ENCODE measurements at places on chromosomes 16 and 17. TPM values are rescaled to one million over a fixed set of nuclear protein-coding genes. Genes with fewer than 3 reads are reported as not detected.
A peak's percentile ranks its signal among the peaks of the same experiment; 100 is the strongest.

DNA sequence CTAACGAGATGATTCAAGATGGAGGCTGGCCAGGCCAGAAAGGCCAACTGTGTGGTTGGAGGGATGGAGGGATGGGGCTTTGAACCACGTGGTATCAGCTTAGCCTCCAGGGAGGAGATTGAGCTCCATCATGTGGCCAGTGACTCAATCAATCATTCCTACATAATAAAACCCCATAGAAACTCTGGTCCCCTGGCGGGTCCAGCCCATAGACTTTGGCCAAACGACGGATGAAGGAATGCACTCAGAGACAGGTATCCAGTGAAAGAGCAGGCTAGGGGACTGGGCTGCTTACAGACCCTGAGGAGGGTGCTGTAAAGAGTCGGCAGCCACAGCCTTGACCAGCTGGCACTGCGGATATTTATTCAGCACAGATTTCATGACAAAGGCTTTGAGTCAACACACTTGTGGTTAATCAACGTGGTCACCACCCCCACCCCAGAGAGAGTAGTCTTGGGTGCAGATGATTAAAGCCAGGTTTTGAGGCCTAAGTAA, 308.7 kb upstream of the TNRC6C start:
- no peak overlapping the region for H3K4me3 ChIP-seq
- no peaks in the 10 kb centered on the region for H3K36me3 ChIP-seq
- no peak for DNase-seq
- peaks cover 5% of the 10 kb centered on the region for H3K4me1 ChIP-seq

- H3K36me3 ChIP-seq: no peaks in the 10 kb centered on the region
- no peaks in the 10 kb centered on the region for H3K27me3 ChIP-seq
- DNase-seq: no peak
- no peak overlapping the region for H3K4me3 ChIP-seq
- H3K4me1 ChIP-seq: peaks cover 15% of the 10 kb centered on the region
These were observed 9.0 kb upstream of the RHOT2 start for GRCh38 chr16:658679-659571.

- no peaks in the 10 kb centered on the region for H3K36me3 ChIP-seq
- no peak overlapping the region for H3K27ac ChIP-seq
- H3K4me1 ChIP-seq: no peaks in the 10 kb centered on the region
- H3K27me3 ChIP-seq: no peaks in the 10 kb centered on the region
- DNase-seq: no peak
- no peak overlapping the region for H3K4me3 ChIP-seq
These were observed 27.7 kb upstream of the CBX4 start for GRCh38 chr17:79866791-79867518.

DNA sequence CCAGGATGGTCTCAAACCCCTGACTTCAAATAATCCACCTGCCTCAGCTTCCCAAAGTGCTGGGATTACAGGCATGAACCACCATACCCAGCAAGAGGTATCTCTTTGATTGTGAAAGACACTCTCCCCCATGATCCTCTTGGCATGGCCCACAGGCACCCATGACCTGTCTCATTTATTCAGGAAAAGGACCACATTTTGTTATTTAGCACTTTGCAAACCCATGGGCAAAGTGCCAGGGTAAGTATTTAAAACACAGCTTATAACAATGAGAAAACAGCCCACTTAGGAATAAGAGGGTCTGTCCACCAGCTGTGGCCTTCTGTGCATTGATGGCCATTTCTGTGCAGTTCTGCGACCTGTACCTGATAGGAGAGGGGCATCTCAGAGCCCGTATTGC, 12.8 kb upstream of the AKTIP start:
- H3K27ac ChIP-seq: no peak overlapping the region
- DNase-seq: no peak
- no peaks in the 10 kb centered on the region for H3K36me3 ChIP-seq
- peaks cover 3% of the 10 kb centered on the region for H3K4me1 ChIP-seq
- no peaks in the 10 kb centered on the region for H3K27me3 ChIP-seq

DNA sequence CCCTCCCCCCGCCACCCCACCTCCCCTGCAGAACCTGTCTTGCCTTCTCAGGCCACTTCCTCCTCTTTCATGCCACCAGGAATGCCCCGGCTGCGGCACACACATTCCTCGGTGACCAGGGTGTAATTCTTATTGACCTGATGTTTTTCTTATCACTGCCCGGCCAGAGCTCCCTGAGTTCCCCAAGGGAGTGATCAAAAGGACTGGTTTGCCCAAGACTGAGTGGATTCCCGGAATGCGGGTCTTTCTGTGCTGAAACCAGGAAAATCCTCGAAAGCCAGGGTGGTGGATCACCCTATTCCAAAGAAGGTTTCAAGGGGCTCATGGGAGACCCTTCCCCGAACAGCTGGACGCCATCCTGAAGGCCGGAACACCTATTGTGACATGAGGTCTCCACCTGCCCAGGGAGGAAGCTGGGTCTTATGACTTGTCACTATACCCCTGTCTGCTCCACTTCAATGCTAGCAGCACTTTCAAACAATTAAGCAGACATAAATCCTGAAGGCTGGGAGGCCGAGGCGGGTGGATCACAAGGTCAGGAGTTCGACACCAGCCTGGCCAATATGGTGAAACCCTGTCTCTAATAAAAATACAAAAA, 53.0 kb upstream of the RPL38 start:
- H3K4me1 ChIP-seq: no peaks in the 10 kb centered on the region
- H3K36me3 ChIP-seq: no peaks in the 10 kb centered on the region
- no peak for DNase-seq
- no peak overlapping the region for H3K27ac ChIP-seq
- no peak overlapping the region for H3K4me3 ChIP-seq

DNA sequence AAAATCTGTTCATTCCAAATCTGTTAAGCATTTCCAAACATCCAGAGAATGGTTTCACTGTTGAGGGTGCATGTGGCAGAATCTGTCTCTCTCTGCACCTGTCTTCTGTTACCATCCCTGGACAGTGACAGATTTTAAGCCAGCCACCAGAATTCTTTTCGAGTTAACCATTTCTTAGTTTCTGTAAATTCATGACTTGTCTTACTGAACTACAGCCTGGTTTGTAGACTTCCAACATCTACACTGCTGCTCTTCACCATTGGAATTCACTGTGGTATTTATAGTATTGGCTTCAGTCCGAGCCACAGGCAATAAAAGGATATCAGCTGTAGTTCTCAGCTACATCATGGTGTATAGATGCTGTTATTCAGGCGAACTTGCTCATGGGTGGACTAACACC, 47.6 kb downstream of the GOSR1 start:
- H3K27me3 ChIP-seq: no peaks in the 10 kb centered on the region
- no peak for DNase-seq
- no peaks in the 10 kb centered on the region for H3K4me1 ChIP-seq
- no peak overlapping the region for H3K27ac ChIP-seq

DNA sequence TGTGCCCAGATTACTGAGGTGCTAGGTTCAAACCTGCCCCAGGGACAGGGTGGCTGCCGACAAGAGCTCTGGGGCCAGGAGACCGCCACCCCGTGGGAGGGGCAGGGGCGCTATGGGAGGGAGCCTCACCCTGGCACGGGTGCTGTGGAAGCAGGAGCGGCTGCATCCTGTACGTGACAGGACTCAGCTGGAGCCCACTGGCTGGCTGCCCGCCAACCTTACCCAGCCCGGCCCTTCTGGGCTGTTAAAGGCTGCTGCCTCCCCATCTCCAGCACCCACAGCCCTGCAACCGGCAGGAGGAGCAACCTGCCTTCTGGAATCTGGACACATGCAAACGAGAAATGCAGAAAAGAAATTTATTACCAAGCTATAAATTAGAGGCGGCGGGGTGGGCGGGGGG, 11.2 kb downstream of the PAM16 start:
- H3K36me3 ChIP-seq: no peaks in the 10 kb centered on the region
- peaks cover 59% of the 10 kb centered on the region for H3K4me1 ChIP-seq
- DNase-seq: no peak
- peak overlapping the region; percentile 80 for H3K27ac ChIP-seq
- no peak overlapping the region for H3K4me3 ChIP-seq

GRCh38 chr16:62967611-62968010, 931.4 kb upstream of the CDH8 start:
- no peak overlapping the region for H3K27ac ChIP-seq
- no peaks in the 10 kb centered on the region for H3K4me1 ChIP-seq
- no peaks in the 10 kb centered on the region for H3K36me3 ChIP-seq
- no peaks in the 10 kb centered on the region for H3K27me3 ChIP-seq

DNA sequence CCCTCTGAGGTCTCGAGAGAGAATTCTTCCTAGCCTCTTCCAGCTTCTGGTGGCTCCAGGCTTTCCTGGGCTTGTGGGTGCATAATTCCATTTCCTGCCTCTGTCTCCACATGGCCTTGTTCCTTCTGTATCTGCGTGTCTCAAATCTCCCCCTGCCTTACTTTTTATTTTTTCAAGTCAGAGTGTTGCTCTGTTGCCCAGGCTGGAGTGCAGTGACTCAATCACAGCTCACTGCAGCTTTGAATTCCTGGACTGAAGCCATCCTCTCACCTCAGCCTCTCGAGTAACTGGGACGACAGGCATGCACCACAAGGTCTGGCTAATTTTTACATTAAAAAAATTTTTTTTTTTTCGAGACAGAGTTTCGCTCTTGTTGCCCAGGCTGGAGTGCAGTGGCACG, 120.6 kb downstream of the SHISA9 start:
- no peaks in the 10 kb centered on the region for H3K27me3 ChIP-seq
- H3K36me3 ChIP-seq: no peaks in the 10 kb centered on the region
- no peaks in the 10 kb centered on the region for H3K4me1 ChIP-seq
- DNase-seq: no peak
- no peak overlapping the region for H3K4me3 ChIP-seq

DNA sequence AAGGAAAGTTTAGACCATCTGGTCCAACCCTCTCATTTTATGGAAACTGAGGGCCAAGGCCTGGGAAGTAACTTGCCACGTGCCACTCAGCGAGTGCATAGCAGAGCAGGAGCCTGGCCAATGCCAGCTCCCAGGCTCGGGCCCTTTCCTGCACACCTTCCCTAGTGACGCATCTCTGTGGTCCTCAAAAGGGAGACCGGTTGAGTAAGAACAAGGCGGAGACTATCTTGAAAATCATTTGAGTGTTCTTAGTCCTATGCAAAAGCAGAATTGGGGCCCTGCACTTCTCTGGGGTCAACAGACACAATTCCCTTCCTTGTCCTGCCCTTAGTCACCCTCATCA, 2.8 kb downstream of the CCL4 start:
- peaks cover 2% of the 10 kb centered on the region for H3K27me3 ChIP-seq
- no peaks in the 10 kb centered on the region for H3K36me3 ChIP-seq
- no peak for DNase-seq
- no peak overlapping the region for H3K27ac ChIP-seq
- H3K4me1 ChIP-seq: no peaks in the 10 kb centered on the region

The SMURF2 gene
- total RNA-seq: 21.3 TPM

The ATP2A3 gene
- 29.7 TPM for total RNA-seq

The CORO1A gene
- 3.7 TPM for total RNA-seq

The MYH3 gene
- total RNA-seq: 1.6 TPM

The SKAP1 gene
- 0.90 TPM for total RNA-seq

The HCRT gene
- total RNA-seq: not detected

The PDE6G gene
- total RNA-seq: 0.85 TPM

The DCAF7 gene
- total RNA-seq: 60.4 TPM
